ENCODE measurements at places on chromosomes 16 and 17.

DNA sequence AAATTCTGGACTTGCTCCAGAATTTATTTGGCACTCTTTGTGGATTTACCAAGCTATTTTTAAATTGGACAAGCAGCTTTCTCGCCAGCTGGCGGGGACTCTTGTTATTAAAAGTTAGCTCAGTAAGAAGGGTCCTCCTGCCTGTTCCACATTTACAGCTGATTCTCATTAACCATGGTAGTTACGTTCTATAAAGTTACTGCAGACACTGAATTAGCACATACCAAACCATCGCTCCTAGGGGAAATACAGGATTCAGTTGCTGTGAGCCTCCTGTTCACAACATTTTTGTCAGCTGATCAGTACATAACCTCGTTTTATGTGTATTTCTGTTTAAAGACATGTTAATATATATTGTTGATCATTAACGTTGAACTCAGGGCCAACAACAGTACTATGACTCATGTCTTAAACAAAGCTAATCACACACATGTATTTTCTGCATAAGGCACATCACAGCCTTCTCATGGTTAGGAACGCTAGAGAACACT, 4.2 kb downstream of the LDAF1 start:
- no peak for DNase-seq

- DNase-seq: no peak
Measured at GRCh38 chr17:5446786-5447185, 7.8 kb upstream of the C1QBP start.

- DNase-seq: no peak
Measured at GRCh38 chr17:58311429-58311894, 17.1 kb downstream of the TSPOAP1 start.

DNA sequence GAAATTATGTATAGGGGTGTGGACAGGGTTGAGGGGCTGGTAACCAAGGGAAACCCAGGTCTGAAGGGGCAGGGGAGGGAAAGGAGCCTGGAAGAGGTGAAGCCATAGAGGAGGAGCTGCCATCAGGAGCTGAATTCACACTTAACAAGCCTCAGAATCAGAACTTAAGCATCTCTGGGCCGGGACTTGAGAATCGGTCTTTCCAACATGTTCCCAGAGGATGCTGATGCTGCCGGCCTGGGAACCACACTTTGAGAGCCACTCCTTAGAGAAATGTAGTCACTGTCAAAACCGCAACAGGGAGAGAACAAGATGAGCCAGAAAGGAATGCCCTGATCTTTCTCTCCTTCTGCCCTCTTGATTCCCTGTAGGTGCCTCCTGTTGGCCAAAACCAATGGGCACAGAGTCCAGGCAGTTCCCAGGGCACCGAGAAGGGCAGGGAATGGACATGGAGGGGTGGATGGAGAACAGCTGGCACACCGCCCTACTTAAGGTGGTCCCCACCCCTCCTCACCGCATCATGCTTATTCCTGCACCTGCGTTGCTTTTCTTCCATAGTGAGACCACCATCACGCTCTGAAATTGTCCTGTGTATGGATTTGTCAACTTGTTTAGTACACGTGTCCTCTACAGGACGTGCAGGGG, 88.5 kb downstream of the GSG1L start:
- no peak for DNase-seq

- DNase-seq: no peak
Measured at GRCh38 chr16:19152042-19152441, 16.0 kb upstream of the SYT17 start.

DNA sequence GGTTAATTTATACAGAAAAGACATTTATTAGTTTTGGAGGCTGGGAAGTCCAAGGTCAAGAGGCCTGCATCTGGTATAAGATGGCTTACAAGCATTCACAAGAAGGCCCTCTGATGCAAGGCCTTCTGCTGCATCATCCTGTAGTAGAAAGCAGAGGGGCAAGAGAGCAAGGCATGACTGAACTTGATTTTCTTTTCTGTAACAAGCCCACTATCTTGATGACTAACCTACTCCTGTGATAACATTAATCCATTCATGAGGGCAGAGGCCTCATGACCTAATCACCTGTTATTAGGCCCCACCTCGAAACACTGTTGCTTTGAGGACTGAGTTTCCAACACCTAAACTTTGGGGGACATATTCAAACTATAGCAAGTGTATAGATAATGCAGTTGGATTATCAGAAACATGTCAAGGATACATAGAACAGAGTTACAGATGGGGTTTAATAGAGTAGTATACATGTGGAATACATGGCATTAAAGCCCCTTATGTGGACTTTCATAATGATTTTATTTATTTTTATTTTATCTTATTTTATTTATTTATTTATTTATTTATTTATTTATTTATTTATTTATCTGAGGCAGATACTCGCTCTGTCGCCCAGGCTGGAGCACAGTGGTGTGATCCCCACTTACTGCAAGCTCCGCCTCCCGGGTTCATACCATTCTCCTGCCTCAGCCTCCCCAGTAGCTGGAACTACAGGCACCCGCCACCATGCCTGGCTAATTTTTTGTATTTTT, 88.2 kb downstream of the CHD9 start:
- DNase-seq: no peak

DNA sequence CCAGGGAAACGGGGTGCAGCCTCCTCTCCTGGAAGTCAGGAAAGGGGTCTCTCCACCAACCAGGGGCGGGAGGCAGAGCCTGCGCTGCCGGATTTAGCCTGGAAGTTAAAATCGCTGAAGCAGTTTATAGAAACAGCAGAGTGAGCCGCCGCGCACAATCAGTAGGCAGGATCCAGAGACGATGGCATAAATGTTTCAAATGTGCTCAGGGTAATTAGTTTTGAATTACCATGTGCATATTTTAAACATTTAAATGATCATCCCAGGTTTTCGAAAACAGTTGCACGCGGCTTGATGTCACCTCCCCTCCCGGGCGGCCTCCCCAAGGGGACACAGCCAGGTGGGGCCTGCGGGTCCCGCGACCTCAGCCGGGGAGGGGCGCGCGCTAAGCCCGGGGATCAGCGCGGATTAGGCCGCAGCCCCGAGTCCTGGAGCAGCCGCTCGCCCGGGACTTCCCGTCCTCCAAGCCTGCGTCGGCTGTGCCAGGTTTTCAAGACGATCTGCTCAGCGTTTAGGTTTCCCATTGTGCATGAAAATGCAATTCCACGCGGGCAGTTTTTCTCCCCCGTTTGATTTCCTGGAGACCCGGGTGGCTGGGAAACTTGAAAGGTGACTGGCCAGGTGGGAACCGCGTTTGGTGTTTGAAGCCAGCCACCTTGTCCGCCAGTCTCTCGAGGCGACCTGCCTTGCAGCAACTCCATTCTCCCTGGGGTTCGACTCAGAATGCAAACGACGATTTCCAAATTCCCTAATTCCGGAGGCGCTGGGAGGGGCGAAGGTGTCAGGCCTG, 78.3 kb downstream of the RPA1 start:
- no peak for DNase-seq

DNA sequence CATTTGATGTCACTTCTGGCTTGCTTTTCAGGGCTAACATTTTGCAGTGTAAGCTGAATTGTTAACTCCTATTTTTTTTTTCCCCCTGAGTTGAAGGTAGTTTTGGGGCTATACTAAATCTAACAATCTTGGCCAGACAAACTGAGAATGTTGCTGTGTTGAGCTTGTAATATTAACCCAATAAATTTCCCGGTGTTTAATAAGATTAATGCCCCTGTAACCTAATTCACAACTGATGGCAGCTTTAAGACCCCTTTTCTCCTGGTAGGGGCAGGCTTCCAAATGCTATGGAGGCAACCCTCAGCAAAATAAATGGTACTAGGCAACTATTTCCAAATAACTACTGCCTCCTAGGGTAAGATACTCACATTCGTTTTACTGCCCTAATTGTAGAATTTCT, 549.6 kb upstream of the KIF2B start:
- DNase-seq: no peak

DNA sequence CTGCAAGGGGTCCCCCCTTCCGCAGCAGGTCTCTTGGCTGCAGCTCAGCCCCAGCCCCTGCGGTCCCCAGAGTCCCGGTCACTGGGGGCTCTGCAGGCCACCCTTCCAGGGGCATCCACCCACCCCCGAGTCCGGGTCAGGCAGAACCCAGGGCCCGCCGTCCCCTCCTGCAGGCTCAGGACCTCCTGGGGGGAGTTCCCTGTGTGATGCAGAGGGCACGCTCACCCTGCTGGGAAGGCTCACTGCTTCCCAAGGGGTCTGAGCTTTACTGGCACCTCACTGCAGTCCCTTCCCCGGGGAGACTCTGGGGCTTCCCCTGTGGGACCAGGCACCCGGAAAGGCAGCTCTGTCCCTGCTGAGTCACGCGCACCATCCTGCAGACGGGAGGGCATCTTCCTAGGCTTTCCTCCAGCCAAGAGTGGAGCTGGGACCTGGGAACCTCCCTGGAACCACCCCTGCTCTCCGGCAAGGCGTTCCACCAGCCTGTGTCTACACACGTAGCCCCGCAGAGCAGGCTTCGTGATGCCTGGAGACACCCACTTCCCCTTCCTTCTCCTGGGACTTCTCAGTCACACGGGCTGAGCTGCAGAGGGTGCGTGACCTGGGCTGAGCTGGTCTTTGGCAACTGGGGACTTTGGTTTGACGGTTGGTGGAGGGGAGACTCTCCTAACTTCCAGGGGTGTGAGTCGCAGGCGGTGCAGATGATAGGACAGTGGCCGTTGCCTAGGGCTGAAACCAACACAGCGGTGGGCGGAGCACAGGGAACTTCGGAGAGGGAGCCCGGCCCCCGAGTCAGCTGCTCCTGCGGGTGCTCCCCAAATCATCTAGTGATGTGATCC, 23.4 kb downstream of the SLC25A10 start:
- DNase-seq: no peak

DNA sequence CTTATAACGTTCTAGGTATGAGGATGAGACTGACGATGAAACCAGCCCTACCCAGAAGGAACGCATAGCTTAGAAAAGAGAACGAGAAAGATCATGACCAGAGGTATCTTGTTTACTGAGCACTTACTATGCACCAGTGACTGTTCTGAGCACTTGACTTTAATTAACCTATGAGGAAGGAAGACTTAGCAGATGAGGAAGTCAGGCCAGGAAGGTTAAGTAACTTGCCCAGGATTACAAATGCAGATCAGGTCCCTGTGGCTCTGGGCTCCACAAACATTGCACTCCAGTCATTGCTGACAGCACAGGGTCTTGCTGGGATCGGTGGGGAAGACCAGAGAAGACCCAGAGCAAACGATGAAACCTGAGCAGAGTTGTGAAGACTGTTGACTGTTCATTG, 7.1 kb downstream of the KRT13 start:
- no peak for DNase-seq

Measured in stimulated activated CD4-positive, alpha-beta T cell treated with anti-CD3 and anti-CD28 coated beads, Interleukin-4, amount 100 ng/mL, for 24 hours (primary cell).